Stimulated activated CD4-positive, alpha-beta T cell treated with anti-CD3 and anti-CD28 coated beads, Interleukin-2, amount 100 ng/mL, for 48 hours (primary cell): ENCODE measurements at places on chromosomes 12 and 14.

GRCh38 chr14:60861545-60862140, 119.2 kb downstream of the TRMT5 start:
- DNase-seq, result no peak

- DNase-seq, result no peak
Measured at GRCh38 chr12:44101475-44101874, 265.6 kb downstream of the TMEM117 start.

DNA sequence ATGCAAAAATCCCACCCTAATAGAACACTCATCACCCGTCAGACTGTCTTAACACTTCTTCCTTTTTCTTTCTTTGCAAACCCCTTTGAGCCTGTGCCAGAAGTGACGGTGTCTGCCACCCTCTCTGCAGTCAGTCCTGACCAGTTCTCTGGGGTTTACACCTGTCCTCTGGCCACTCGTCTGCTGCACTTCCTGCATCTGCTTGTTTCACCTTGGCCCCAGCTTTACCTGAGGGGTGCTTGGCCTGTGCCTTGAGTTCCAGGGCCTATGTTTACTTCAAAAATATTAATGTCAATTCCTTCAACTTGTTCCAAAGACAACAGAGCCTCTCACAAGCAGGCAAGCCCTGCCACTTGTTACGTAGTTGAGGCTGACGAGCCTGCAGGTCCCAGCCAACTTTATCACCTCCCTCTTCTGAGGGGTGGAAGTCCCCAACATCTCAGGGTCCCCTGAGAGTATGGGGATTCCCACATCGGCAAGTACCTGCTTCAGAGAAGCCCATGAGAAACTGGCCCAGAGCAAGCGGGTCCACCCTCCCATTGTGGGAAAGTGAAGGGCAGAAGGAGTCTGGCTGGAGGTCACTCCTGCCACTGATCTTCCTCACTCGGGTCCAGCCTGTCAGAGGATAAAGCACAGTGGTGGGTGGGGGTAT, 205.4 kb downstream of the DAD1 start:
- no peak for DNase-seq

DNA sequence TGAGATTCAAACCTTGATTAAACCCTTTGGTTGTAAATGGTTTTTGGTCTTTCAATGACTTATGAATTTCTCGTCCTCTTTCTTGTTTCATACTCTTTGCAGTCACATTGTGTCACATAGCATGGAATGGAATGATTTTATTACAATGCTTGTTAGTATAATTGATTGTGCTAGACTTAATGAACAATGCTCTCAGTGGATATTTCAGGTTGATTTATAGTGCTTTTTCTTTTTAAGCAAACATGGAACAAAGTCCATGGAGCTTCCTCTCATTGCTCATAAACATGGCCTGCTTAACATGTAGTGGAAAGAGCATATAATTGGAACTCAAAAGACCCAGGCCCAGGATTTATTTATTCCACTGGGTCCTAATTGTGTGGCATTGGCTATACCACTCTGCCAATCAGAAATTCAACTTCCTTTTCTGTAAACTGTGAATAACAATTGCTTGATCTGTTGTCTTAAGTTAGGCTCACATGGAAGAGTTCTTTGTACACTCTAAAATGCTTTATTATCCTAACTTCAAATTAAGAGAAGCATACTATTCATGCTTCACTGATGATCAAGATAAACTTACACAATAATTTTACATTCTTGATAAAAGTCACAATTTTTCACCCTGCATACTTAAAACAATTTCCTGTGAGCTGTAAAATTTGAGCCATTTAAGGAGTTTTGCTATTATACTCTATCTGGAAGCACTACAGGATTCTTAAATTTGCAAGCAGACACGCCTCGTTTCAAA, 370.5 kb upstream of the PDE3A start:
- DNase-seq, result no peak

DNA sequence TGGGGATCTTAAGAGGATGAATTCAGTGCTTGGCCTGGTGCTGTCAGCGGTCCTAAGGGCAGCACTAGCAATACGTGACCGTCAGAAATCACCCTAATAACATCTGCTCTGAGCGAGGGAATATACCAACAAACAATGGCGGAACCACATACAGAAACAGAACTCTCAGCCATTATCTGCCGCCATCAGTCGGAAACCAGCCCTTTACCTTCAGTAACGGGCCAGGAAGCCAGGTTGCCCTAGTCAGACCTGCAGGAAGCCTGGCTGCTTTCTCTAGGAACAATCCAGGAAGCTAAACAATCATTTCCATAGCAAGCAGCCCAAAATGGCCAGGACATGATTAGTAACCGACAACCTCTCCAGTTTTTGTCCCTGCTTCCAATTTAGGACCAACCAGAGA, 5.6 kb downstream of the CDCA4 start:
- DNase-seq, result no peak

- no peak for DNase-seq
Measured at GRCh38 chr14:23085458-23085857, 9.5 kb downstream of the ACIN1 start.

DNA sequence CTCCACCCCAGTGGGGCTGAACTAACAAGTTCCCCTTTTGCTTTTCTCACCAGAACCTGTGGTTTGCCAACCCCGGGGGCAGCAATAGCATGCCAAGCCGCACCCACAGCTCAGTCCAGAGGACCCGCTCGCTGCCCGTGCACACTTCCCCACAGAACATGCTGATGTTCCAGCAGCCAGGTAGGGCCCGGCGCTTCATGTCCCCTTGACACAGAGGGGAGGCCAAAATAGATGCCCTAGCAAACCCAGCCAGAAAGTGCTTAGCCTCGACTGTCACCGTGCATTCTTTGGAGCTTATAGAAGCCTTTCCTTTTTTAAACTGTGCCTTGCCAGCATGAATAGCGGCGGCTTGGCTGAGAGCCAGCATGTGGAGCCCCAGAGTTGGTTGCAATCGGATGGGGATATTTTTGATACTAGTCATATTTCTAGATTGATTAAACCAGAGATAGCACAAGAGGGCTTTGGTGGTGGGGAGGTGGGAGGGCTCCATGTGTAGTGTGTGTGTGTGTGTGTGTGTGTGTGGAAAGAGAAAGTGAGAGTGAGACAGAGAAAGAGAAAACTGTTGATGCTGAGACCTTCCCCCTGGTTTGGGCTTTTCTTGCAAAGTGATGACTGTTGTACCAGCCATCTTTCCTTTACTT, 126.1 kb downstream of the GCH1 start:
- peak; percentile 75 for DNase-seq

DNA sequence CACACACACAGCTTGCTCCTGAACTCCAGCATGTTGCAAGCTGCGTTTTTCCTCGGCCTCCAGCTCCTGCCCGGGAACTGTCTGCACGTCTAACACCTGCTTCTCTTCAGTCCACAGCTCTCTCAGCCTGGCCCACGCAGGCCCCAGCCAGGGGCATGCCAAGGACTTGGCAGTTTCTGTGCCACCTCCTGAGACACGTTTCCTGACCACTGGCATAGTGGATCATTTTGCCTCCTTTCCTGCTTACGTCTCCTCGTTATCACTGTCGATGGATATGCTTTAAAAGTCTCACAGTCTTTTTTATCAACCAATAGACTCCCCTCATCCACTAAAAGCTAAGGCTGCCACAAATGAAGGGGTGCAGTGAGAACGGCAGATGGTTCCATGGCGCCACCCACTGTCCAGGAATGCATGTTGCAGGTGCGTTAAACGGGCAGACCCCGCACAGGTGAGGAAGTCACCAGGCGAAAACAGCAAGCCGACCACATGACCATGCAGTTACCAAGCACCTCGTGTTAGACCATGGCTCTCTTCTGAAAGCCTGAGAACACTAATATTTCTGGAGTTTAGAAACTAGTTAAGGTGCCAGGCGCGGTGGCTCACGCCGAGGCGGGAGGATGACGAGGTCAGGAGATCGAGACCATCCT, 14.7 kb upstream of the TEAD4 start:
- DNase-seq, result peak; percentile 67

DNA sequence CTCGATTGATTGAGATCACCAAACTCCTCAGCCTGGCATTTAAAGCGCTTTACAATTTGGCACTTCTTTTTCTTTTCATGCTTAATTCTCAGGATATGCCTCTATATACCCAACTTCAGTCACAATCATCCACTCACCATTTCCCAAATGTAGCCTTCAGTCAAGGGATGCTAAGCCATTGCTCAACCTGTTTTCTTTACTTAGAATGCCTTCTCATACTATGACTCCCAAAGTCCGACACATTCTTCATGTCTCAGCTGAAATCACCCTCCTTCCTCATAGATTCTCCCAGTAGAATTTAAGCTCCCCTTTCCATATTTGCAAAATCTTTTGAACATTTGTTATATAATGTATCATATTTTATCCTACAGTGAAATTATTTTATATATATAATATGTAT, 467.0 kb downstream of the LRIG3 start:
- DNase-seq, result no peak

DNA sequence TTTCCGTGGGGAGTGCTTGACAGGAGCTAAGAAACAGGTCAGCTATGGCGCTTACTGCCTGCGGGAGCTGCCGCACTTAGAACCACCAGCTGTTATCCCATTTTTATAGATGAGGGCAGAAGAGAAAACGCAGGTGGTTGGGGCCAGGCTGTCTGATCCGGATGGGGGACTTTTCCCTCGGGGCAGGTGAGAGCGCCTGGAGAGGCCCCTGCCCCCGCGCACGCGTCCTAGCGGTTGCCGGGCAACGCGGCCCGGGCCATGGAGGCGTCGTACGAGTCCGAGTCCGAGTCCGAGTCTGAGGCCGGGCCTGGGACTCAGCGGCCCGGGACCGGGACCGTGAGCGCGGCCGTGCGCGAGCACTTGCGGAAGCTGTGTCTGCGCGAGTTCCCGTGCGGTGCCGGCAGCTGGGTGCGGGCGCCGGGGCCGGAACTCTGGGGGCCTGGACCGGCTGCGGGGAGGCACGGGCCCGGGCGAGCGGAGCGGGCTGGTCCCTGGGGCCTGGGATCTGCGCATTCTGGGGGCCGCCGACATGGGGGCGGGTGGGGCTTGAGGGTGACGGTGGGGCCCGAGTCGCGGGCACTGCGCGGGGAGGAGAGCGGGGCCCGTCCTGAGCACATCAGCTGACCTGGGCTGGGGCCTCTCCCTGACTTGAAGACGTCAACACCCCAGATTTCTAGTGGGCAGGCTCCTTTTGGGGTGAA, at the start of gene LRRC43:
Gene LRRC43 (plus strand): TSS at position 237 of the 701 bp plus-strand sequence. CDS start 22 bp downstream, at position 259.
- no peak for DNase-seq
